ENCODE measurements at places on chromosomes 2 and 18. TPM values are rescaled to one million over a fixed set of nuclear protein-coding genes. Genes with fewer than 3 reads are reported as not detected.

SLC4A5 gene
- 1.6 TPM for total RNA-seq

ABCG8 gene
- not detected for total RNA-seq

ANKRD36C gene
- total RNA-seq: 95.1 TPM

PSD4 gene
- total RNA-seq: 404 TPM

CAPN14 gene
- not detected for total RNA-seq

DNAJC5G gene
- not detected for total RNA-seq

C2orf66 gene
- total RNA-seq: 0.13 TPM

GRCh38 chr2:43157506-43158246 lies 68.7 kb downstream of the ZFP36L2 start:
- peak overlapping the region; percentile 95 for H3K27ac ChIP-seq
- peak overlapping the region; percentile 61 for H3K4me3 ChIP-seq
- H3K27me3 ChIP-seq: no peaks in the 10 kb centered on the region
- no peak for DNase-seq

DNA sequence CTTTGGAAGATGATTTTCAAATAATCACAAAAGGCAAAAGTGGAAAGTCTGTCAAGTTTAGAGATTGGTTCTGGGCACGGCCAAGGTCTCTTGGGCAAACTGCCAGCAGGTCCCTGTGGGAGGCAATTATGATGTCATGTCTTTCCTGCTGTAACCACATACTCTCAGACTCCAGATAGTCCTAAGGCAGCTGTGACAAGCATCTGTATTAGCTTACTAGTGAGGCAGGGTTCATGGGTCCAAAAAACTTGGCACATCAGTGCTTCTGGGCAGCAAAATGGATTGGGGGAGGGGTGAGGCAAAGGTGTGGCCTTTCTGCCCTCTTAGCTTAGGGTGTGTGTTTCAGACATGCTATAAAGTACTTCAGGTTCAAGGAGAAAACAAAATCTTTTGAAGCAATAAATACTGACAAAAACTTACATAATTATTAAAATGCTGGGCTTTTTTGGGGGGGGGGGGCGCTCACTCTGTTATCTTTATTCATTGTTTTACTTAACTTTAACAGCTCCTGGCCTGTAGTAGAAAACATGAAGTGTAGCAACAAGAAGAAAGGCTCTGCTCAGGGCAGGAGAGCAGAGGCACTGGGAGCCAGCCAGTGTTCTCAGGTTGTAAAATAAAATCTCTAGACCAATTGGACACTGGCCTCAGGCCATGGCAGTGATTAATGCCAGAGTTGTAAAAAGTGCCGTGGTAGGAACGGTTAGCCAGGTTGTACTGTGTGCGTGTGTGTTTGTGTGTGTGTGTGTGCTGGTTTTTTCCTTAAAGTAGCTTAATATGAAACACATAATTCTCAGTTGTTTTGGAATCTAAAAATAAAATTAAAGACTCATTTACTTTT lies 14.3 kb upstream of the TANC1 start:
- H3K27me3 ChIP-seq: peaks cover 9% of the 10 kb centered on the region
- no peak overlapping the region for H3K4me3 ChIP-seq
- H3K4me1 ChIP-seq: peaks cover 6% of the 10 kb centered on the region
- no peak for DNase-seq

- no peak overlapping the region for H3K4me3 ChIP-seq
- DNase-seq: no peak
- peaks cover 51% of the 10 kb centered on the region for H3K27me3 ChIP-seq
Measured at GRCh38 chr2:173401716-173402326, 47.1 kb downstream of the CDCA7 start.

- H3K27me3 ChIP-seq: no peaks in the 10 kb centered on the region
- no peak overlapping the region for H3K4me3 ChIP-seq
- H3K36me3 ChIP-seq: no peaks in the 10 kb centered on the region
- H3K4me1 ChIP-seq: no peaks in the 10 kb centered on the region
- no peak for DNase-seq
- H3K27ac ChIP-seq: no peak overlapping the region
Measured at GRCh38 chr2:219876931-219877330, 249.5 kb downstream of the SLC4A3 start.

- H3K4me1 ChIP-seq: peaks cover 34% of the 10 kb centered on the region
- H3K4me3 ChIP-seq: peak overlapping the region; percentile 81
- DNase-seq: no peak
Measured at GRCh38 chr2:55420871-55421270, 1.2 kb upstream of the CCDC88A start.

DNA sequence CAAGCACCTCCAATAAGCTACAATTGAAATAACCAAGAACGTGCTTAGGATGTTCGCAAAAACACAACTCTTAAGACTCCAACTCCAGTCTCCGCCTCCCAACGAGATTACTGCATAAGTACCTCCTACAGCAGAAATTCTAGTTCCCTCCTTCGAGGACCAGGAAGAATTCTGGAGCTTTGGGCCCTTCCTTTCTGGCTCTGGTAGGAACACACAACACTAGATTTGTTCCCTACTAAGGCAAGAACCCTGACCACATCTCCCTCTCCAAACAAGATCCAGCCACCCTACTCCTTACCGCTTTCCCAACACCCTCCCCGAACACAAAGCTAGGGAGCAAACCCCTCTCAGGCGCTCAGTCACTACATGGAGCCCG lies 721 bp downstream of the ADAM17 start:
- H3K4me3 ChIP-seq: peak overlapping the region; percentile 99
- no peaks in the 10 kb centered on the region for H3K27me3 ChIP-seq
- peak overlapping the region; percentile 98 for H3K27ac ChIP-seq
- peaks cover 14% of the 10 kb centered on the region for H3K36me3 ChIP-seq
- peaks cover 63% of the 10 kb centered on the region for H3K4me1 ChIP-seq

GRCh38 chr2:64525317-64525613 lies 1.1 kb downstream of the AFTPH start:
- H3K4me1 ChIP-seq: peaks cover 40% of the 10 kb centered on the region
- peak overlapping the region; percentile 99 for H3K4me3 ChIP-seq
- H3K27me3 ChIP-seq: no peaks in the 10 kb centered on the region
- H3K36me3 ChIP-seq: peaks cover 8% of the 10 kb centered on the region
- H3K27ac ChIP-seq: peak overlapping the region; percentile 99

GRCh38 chr2:233059797-233060500 lies at the start of gene INPP5D:
INPP5D (plus strand) TSS chr2:233060342; CDS start chr2:233060479, 137 bp downstream.
- peak within 1 kb of the TSS; percentile 98 for H3K4me3 ChIP-seq
- peaks cover 41% of the 10 kb centered on the region for H3K36me3 ChIP-seq
- peak within 1 kb of the TSS; percentile 91 for H3K27ac ChIP-seq
- peak; percentile 88 for DNase-seq

DNA sequence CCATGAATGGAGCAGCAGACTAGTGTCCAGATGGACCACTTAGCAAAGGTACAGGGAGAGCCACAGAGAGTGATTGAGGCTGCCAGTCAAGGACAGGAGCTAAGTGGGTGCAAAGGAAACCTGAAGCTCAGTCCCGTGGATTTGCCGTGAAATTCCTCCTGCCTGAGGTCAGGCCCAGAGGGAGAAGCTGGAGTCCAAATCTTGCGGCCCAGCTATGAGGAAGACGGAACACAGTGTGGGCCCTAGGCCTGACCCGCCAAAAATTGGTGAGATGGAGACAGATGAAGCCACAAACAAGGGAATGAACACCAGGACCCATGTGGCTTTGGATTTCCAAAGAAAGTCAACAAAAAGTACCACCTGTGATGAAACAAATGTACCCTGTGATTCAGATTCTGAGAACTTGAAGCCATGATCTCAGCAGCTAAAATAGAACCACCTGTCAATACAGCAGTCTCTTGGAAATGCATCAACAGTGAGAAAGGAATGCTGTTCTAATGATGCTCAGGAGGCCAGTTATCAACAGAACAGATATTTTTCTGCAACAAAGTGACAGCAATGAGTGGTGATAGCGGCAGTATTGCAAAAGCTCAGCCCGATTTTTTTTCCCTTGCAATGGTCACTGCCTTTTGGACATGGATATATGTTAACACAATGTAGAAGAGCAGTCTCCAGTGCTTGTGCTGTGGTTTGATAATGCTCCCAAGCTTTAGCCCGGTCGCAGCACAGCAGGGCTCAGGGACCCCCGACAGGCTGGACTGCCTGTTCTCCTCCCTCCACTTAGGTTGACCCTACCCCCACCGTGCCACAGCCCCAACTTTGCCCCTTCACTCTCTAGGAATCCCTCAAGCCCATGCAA lies 10.7 kb downstream of the COL6A3 start:
- H3K4me3 ChIP-seq: no peak overlapping the region
- H3K27me3 ChIP-seq: no peaks in the 10 kb centered on the region
- H3K36me3 ChIP-seq: no peaks in the 10 kb centered on the region
- H3K27ac ChIP-seq: no peak overlapping the region
- no peaks in the 10 kb centered on the region for H3K4me1 ChIP-seq

DNA sequence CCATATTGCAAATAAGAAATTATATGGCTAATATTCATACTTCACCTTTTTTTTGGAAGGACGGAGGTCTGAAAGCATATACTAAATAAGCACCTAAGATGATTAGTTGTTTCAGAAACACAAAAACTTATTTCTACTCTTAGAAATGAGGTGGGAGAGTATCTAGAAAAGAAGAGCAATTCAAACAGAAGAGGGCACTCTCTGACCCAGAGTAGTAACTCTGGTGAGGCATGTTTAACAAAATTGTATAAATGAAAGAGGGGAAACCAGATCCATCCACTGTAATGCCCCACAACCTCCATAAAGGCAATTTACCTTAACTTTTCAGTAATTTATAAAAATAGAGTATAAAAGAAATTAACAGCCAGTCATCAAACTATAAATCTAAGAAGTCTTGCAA lies 669.6 kb upstream of the VRK2 start:
- no peak overlapping the region for H3K27ac ChIP-seq
- H3K27me3 ChIP-seq: no peaks in the 10 kb centered on the region
- H3K4me3 ChIP-seq: no peak overlapping the region
- no peaks in the 10 kb centered on the region for H3K4me1 ChIP-seq
- DNase-seq: no peak
- H3K36me3 ChIP-seq: no peaks in the 10 kb centered on the region

GRCh38 chr2:38945372-38945771 lies 55.7 kb downstream of the ARHGEF33 start:
- DNase-seq: no peak
- H3K4me1 ChIP-seq: no peaks in the 10 kb centered on the region
- H3K27ac ChIP-seq: no peak overlapping the region
- peaks cover 5% of the 10 kb centered on the region for H3K27me3 ChIP-seq
- no peaks in the 10 kb centered on the region for H3K36me3 ChIP-seq
- H3K4me3 ChIP-seq: no peak overlapping the region

DNA sequence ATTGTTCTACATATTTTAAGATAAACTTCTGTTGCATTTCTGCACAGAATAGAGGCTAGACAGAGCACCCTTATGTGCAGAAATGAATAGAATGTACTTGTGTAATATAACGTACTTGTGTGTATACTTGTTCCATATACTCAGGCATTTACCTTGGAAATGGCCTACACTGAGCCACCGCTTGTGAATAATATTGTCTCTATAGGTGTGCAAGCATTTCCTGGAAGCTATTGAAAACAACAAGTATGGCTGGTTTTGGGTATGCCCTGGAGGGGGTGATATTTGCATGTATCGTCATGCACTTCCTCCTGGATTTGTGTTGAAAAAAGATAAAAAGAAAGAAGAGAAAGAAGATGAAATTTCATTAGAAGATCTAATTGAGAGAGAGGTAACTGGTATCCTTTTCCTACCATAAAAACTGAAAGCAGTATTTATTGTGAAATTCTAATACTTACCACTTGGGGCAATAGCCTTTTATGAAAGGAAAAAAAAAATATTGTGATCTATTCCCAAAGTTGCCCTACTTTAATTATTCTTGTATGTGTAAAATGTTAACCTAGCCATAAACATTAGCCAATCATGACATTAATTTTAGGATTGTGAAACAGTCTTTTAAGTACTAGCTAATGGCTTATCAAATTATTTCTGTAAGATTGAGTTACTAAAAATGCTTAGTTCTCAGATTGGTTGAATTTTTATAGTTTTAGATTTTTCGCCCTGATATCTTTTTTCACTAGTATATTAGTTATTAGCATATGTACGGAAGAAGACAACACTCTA lies 18.0 kb downstream of the ZC3H15 start:
- peaks cover 6% of the 10 kb centered on the region for H3K4me1 ChIP-seq
- no peak for DNase-seq
- no peak overlapping the region for H3K4me3 ChIP-seq

DNA sequence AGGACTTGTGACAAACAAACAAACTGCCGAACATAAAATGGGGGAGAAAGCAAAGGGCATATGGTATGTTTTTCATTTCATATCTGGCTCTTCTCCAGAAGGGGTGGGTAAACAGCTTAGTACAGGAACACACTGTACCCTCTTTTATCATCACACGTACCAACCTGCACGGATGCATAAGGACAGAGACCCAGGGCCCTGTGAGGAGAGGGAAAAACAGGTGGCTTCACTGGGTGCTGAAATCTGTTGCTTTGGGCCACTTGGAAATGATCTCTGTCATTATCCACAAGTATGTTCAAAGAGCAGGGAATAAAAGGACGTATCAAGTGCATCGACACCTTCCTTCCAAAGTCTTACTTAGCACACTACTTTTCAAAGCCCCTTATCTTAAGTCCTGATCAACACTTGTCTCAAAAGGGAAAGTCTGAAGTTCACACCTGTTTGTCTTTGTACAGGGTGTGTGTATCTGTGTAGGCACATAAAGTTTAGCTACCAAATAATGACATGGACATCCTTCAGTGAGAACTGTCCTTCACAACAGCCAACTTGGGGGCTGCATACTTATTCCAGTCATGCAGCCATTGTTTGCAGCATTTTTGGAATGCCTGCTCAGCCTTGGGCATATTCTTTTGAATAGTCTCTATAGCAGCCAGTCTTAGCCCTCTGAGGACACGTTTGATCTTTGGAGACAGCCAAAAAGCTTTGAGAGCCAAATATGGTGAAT lies 60.6 kb downstream of the IRS1 start:
- H3K4me3 ChIP-seq: no peak overlapping the region
- no peak for DNase-seq
- peaks cover 2% of the 10 kb centered on the region for H3K27me3 ChIP-seq
- H3K36me3 ChIP-seq: peaks cover 2% of the 10 kb centered on the region
- H3K4me1 ChIP-seq: no peaks in the 10 kb centered on the region

- H3K27me3 ChIP-seq: no peaks in the 10 kb centered on the region
- DNase-seq: no peak
- no peak overlapping the region for H3K27ac ChIP-seq
- peaks cover 1% of the 10 kb centered on the region for H3K4me1 ChIP-seq
- H3K4me3 ChIP-seq: no peak overlapping the region
- peaks cover 4% of the 10 kb centered on the region for H3K36me3 ChIP-seq
Measured at GRCh38 chr2:240603081-240603835, 16.7 kb downstream of the CAPN10 start.

- no peaks in the 10 kb centered on the region for H3K36me3 ChIP-seq
- peaks cover 10% of the 10 kb centered on the region for H3K4me1 ChIP-seq
- no peak for DNase-seq
- H3K27ac ChIP-seq: no peak overlapping the region
- peaks cover 14% of the 10 kb centered on the region for H3K27me3 ChIP-seq
- no peak overlapping the region for H3K4me3 ChIP-seq
Measured at GRCh38 chr2:25712455-25712854, 39.1 kb upstream of the DTNB start.

DNA sequence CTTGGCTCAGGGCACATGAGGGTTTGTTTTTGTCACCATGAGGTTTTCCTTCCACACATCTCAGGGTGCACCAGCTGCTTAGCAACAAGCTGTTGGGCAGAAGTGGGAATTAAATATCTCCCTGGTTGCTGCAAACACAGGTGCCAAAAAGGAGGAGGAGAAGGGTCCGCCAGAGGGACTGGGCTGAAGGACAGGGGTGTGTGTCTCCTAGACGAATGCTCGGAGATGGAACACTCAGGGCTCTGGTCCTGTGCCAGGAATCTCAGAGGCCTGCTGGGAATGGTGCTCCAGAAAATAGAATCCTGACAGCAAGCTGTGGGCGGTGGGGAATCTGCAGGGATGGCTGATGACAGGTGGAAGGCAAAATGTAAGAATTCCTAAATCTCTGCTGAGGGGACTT lies 94.5 kb downstream of the VSNL1 start:
- no peaks in the 10 kb centered on the region for H3K36me3 ChIP-seq
- DNase-seq: no peak
- H3K27ac ChIP-seq: no peak overlapping the region
- H3K4me1 ChIP-seq: no peaks in the 10 kb centered on the region
- no peaks in the 10 kb centered on the region for H3K27me3 ChIP-seq
